ENCODE measurements at places on chromosomes 16 and 17. TPM values are rescaled to one million over a fixed set of nuclear protein-coding genes. Genes with fewer than 3 reads are reported as not detected.
A peak's percentile ranks its signal among the peaks of the same experiment; 100 is the strongest.

The SULT1A4 gene
- 2.9 TPM for total RNA-seq

DNA sequence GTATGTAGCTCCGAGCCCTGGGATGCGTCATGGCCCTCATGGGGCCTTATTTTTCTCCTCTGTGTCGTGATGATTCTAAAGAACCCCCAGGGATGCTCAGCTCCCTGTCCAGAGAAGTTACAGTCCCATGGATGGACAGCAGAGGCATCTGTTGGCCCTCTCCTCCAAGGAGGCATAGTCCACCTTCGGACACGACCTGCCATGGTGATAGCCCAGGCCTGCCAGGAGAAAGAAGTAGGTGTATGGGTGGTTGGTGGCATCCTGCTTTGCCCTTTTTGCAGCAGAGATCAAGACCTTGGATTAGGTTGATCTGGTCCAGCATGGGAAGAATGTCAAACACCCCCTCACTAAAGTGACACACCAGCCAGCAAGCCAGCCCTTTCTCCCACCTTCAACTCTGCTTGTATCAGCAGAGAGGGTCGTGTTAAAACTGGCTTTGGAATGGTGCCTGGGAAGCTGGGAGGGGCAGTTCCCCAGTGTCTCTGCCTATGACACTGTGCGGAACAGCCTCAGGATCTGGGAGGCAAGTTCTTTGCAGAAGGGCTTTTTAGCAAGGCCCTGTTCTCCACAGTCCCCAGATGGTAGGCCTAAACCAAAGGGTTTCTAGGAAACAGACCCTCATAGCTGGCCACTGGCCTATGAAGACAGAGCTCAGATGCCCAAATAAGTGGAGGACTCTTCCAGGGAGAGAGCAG, 259.9 kb upstream of the RPL38 start:
- DNase-seq: no peak

DNA sequence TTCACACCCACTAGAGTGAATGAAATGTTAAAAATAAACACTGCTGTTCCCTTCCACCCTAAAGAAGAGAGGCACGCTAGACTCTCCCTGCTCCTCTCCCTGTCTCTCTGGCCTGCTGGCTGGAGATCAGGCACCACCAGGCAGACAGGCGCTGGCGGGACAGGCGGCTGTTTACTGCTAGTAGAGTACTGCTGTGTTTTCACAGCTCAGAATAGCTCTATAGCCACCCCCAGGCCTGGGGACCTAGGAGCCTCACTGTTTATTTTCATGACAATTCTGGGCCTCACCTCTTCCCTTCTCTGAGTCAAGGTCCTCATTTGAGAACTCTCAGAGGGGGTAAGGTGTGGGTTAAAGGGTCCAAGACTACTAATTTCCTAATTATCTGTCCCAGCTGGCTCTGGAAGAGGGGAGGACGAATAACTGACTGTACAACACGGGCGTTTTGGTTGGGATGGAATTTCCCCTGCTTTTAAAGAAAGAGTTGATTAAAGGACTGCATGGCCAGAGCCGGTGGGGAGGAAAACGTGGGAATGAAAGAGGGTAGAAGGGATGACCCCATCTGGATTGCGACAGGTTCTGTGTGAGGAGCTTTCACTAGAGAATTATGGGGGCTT, 9.0 kb upstream of the G6PC1 start:
- DNase-seq: no peak

The FBXW10 gene
- not detected for total RNA-seq

GRCh38 chr17:77409282-77410161, 268.8 kb downstream of the SEC14L1 start:
- DNase-seq: peak; percentile 75

The MMP28 gene
- not detected for total RNA-seq

DNA sequence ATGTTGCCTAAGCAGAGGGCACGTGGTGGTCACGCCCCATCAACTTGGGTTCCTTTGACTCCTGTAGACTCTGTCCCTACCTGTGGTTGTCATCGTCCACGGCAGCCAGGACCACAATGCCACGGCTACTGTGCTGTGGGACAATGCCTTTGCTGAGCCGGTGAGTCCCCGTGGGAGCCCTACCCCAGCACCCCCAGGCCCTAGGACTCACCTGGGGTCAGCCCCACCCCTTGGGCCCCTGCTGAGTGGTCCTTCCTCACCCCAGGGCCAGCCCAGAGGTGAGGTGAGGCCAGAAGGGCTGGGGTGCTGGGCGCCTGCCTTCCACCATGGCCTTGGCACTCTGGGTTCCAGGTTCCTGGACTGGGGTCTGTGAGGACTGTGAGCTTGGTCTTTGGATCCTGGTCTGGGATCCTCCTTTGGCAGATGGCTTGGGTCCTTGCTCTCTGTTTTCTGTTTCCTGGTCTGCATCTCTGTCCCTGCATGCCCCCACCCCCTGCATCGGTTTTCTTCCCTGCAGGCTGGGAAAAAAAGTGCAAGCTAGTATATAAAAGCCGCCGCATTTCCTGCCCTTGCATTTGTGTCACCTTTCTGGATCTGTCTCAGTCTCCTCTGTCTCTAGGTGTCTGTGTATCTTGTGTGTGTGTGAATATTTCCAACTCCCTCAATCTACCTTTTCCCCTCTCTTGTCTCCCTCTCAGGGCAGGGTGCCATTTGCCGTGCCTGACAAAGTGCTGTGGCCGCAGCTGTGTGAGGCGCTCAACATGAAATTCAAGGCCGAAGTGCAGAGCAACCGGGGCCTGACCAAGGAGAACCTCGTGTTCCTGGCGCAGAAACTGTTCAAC, 17.5 kb downstream of the STAT5A start:
- DNase-seq: no peak

DNA sequence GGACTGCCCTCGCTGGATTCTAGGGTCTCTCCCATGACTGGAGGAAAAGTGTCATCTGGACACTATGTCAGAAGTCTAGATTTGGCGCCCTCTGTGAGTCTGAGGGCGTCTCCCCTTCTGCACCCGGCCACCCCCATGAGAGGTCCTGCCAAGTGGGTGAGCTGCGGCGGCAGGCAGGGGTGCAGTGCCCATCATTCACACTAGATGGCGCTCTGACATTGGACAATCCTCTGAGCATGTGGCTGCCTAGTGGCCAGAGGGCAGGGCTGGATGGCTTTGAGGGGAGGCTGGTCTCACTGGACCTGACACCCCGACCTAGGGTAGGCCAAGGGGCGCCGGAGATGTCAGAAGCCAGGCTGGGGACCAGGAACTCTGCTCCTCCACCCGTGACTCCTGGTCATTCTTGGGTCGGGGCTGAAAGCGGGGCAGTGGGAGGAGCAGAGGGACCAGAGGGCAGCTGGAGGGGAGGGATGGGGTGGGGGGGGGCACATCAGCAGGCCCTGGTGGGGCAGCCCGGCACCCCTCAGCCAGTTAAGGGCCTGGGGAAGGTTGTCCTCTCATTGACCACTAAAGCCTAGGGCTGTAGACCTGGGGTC, 28.0 kb downstream of the MRM1 start:
- DNase-seq: peak; percentile 51

DNA sequence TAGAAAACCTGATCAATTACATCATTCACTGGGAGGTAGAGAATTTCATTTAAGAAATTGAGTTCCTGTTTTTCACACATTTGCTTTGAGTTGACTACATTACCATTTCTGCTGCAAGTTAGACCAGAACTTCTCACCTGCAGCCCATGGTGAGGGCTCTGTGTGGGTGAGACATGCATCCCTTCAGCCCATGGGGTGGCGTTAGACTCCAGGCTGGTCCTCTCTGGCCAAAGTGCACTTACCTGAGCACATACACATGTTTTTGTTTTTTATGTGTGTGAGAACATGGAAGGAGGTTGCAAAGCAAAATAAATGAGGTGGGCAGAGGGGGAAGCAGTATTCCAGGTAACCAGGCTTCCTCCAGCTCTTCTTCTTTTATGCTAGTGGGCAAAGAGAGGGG, 470.2 kb downstream of the PMP22 start:
- no peak for DNase-seq

- DNase-seq: peak; percentile 47
Observed at GRCh38 chr17:29237476-29238132, 9.1 kb upstream of the CRYBA1 start.

GRCh38 chr17:70947636-70948565, 778.6 kb downstream of the KCNJ2 start:
- DNase-seq: no peak

The OMG gene
- total RNA-seq: not detected

The NHLRC4 gene
- total RNA-seq: 0.24 TPM

DNA sequence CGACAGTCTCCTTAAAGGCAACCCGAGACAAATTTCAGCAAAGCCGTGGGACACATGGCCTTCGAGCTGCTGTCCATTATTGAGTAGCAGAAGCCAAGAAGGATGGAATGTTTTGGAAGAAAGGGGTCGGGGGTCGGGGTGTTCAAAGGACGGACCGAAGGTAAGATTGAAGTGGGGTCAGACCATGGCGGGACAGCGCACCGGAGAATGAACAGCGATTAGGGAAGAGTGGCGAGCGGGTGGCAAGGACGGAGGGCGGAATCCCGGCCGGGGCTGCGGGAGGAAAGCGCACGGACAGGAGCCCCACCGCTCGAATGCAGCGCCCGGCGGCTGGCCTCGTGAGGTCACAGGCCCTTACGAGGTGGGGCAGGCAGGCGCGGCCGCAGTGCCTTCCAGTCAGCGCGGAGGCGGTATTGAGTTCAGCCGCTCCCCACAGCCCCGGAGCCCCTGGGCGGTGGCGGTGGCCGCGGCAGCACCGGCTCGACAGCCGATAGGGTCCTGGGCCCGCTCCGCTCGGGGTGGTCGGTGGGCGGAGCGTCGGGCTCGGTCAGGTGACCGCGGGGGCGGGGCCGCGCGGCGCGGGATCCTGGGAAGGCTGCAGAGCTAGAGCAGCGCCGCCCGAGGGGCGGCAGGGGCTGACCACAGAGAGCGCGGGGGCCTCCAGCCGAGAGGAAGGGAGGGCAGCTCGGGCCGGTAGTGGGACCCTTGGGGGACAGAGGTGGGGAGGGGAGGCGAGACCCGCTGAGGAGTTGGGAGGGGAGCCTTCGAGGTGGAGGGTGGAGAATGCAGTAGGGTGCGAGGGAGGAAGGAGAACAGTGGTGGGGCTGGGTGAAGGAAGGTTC, at the start of gene EFCAB13:
Gene EFCAB13 (plus strand): TSS at position 574 of the 842 bp plus-strand sequence. CDS start 4,399 bp downstream, outside the sequence.
- DNase-seq: peak; percentile 90

DNA sequence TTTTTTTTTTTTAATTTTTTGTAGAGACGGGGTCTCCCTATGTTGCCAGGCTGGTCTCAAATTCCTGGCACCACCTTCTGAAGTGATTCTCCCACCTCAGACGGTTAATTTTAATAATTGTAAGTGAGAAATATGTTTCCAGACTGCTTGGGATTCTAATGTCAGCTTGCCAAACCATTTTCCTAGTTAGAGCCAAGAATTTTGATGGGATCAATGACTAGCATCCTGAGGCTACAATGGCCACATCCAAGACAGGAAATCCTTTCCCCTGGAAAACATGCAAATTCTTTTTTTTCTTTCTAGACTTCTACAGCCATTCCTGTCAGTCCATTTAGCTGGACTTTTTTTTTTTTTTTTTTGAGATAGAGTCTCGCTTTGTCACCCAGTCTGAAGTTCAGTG, 32.6 kb downstream of the IGF2BP1 start:
- DNase-seq: no peak

GRCh38 chr16:10571354-10571753, 9.0 kb downstream of the EMP2 start:
- DNase-seq: no peak

DNA sequence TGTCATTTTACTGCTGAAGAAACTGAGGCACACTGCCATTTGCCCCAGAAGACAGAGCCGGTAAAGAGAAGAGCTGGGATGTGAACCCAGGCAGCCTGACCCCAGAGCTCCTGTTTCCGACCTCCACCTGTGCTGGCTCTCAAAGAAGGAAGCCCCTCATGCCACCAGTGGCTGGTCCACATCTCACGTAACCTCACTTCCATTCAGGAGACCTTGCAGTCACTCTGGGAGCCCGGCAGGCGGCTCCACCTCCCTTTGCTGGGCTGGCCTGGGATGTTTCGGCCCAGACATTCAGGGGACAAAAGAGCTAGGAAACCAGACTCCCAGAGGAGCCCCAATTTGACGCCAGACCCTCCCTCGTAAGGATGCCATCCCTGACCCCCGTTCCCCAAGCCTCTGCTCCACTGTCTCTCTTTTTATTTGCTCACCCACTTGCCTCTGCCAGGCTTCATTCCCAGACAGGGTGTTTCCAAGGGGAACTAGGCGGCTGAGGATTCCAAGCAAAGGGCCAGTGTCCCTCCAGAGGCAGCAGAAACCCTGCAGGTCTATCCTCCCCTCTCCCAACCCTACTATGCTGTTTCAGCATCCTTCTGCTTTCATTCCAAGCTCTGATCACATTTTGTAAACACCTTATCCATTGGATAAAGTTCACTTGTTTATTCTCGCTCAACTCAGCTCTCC, 2.8 kb downstream of the TAF1C start:
- no peak for DNase-seq

GRCh38 chr17:77677211-77677610, 281.3 kb upstream of the TNRC6C start:
- DNase-seq: no peak

All from RPMI7951 (cell line).